ENCODE measurements at places on chromosomes 2 and 18.

DNA sequence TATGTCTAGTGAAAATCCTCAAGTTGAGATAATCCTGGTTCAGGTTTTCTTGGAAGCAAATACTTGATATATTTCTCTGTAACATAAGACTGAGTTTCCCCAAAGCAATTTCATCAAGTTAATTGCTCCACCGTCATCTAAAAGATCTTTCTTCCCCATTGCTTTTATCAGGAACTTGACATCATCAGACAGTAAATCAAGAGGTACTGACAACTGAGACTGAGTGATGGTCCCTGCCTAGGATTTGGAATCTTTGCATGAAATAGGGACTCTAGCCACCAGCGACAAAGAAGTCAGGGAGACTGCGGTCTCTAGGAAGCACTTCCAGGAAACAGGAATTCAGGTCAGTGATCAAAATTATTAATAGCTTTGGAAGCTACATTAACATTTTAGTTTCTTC, 43.4 kb upstream of the SCN1A start:
- no peak for DNase-seq

DNA sequence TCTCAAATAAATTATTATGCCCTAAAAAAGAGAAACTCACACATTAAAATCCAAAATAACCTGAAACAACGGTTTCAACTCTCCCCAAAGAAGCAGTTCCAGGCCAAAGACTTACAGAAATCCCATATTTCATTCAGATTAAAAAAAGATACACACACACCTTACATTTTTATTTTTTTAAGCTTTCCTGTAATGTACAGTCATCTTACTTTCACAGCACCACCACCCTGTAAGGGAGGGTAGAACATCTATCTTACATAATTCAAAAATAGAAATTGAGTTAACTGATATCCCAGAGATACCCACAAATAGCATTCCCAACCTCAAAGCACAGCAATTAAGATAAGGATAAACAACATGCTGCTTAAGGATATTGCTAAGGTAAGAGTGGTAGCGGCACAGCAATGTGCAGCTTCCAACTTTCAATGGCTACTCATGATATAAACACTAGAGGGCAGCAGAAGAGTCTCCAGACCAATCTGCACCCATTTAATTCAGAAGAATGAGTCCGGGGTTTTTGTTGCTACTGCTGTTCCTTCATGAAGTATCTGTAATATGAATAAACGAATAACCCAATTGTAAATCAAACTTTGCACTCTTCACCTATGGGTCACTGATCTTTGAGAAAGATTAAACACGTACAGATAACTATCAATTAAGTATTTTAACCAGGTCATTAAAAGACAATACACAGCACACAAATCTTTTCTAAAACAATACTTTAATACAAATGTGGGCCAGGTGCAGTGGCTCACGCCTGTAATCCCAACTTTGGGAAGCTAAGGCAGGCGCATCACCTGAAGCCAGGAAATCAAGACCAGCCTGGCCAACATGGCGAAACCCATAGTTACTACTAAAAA, 11.3 kb downstream of the GFPT1 start:
- no peak for DNase-seq

DNA sequence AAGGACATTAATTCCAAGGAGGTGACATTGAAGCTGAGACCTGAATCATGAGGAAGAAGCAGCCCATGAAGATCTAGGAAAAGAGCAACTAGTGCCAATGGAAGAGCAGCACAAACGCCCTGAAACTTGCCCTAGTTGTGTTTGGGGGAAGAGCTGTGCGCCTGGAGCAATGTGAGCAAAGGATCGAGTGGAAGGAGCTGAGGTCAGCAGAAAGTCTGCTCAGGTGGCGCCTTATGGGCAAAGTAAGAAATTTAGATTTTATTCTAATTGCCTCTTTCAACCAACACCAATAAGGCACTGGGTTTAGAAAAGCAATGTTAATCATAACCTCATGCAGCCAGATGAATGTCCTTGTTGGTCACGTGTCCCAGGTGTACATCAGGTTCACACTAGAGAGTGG, 226.0 kb upstream of the THSD7B start:
- no peak for DNase-seq

- DNase-seq = no peak
Measured at GRCh38 chr18:10659000-10659399, 133.2 kb downstream of the NAPG start.

GRCh38 chr2:217797661-217798069, 205.1 kb downstream of the TNS1 start:
- DNase-seq = no peak

GRCh38 chr2:99811544-99811943, 321.7 kb upstream of the REV1 start:
- DNase-seq = no peak

All from Panc1 (cell line).